ENCODE measurements at places on chromosomes 3 and 15. TPM values are rescaled to one million over a fixed set of nuclear protein-coding genes. Genes with fewer than 3 reads are reported as not detected.

GRCh38 chr15:88756921-88757320 lies 46.3 kb upstream of the ACAN start:
- DNase-seq: no peak

GRCh38 chr3:88725440-88726165 lies 381.8 kb upstream of the EPHA3 start:
- DNase-seq: no peak

The QTRT2 gene
- 20.7 TPM for total RNA-seq

The CIAO2A gene
- total RNA-seq: 181 TPM

The TIPARP gene
- 14.6 TPM for total RNA-seq

All from K562 (cell line).